Kidney epithelial cell (primary cell): ENCODE measurements at places on chromosomes 7 and 10. TPM values are rescaled to one million over a fixed set of nuclear protein-coding genes. Genes with fewer than 3 reads are reported as not detected.

- peak; percentile 49 for DNase-seq
Observed at GRCh38 chr7:80640846-80641245, 2.4 kb downstream of the CD36 start.

GRCh38 chr10:106931159-106931852 lies 233.2 kb downstream of the SORCS1 start:
- no peak for DNase-seq

DNA sequence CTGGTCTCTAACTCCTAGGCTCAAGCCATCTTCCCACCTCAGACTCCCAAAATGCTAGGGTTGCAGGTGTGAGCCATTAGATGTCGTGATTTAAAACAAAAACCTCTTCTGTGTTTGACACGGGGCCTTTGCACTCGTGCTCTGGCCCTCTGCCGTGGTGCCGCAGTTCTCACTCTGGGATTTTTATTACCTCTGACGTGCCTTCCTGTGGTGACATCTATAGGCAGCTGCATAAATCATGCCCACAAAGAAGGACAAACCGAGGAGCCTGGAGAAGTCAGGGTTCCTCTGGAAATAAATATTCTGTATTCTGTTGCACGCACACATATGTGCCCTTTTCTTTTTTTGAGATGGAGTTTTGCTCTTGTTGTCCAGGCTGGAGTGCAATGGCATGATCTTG lies 25.9 kb upstream of the OCM start:
- no peak for DNase-seq

DNA sequence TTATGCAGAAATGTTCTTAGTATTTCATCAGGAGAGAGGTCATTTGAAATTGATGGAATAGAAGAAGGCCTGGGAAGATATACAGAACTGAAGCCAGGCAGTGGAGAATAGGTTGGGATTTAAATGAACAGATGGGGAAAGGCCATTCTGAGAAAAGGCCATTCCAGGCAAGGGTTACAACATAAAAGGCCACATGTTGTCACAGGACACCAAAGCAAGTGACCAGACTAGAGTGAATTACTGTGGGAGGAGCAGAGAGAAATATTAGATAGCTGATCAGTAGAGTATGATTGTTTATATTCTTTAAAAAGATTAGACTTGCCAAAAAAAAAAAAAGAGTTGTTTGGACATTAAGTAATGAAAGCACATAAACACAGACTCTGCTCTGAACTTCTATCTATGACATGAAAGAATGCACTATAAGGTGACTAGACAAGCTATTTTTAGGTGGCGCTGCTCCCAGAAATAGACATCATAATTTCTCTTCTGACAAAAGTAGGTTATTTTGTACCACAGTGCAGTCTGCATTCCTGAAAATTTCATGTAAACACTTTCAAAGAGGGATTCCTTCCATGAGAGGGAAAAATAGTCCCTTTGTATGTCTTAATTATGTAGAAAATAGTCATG lies 55.2 kb upstream of the DKK1 start:
- no peak for DNase-seq

GRCh38 chr10:102962951-102963755 lies 45.1 kb downstream of the CNNM2 start:
- DNase-seq, result no peak

DNA sequence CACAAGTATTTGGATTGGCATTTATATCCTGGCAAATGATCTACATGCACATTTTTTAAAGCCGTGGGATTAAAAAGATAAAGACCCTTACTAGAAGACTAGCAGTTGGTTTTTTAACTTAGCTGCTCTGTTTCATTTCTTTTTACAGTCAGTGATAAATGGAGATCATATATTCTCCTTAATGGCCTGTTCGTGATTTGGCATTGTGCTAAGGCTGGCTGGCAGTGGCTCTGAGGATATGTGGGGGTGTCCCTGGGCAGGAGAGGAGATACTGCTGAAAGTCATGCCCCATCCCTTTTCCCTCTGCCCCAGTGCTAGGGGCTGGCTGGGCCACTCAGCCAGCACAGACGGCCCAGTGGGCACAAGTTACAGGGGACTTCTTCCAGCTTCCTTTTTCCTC lies 341.7 kb downstream of the PRPF18 start:
- no peak for DNase-seq

GRCh38 chr10:48468866-48469511 lies 135.9 kb downstream of the ARHGAP22 start:
- DNase-seq, result no peak

ZNF248 gene
- 7.9 and 9.6 TPM in 2 replicates for total RNA-seq

CPVL gene
- 19.1 and 25.9 TPM in 2 replicates for total RNA-seq

FAM20C gene
- 39.1 and 43.3 TPM in 2 replicates for total RNA-seq

MYOF gene
- total RNA-seq, result 141 and 142 TPM in 2 replicates
